ENCODE measurements at places on chromosomes 12 and 14.

DNA sequence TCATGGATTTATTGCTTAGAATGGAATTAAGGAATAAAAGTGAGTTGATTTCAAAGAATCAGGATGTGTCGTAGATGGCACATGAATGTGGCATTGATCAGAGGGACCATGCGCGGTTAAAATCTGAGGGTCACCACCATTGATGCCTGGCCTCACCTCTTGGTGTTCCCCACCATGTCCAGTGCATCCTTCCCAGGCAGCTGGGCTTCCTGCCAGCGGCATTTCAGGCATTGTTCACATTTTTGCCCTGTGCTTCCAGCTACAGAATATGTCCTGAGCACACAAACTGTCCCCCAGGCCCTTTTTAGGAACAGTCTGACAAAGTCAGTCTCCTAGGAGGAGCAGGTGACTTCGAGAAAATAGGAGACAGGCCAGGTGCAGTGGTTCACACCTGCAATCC, 42.0 kb upstream of the TSPAN9 start:
- DNase-seq = peak; percentile 32

- DNase-seq = no peak
Observed at GRCh38 chr14:105927096-105928060, 401.0 kb downstream of the TMEM121 start.

GRCh38 chr12:87756111-87756510, 273.1 kb downstream of the C12orf50 start:
- DNase-seq = peak; percentile 87

DNA sequence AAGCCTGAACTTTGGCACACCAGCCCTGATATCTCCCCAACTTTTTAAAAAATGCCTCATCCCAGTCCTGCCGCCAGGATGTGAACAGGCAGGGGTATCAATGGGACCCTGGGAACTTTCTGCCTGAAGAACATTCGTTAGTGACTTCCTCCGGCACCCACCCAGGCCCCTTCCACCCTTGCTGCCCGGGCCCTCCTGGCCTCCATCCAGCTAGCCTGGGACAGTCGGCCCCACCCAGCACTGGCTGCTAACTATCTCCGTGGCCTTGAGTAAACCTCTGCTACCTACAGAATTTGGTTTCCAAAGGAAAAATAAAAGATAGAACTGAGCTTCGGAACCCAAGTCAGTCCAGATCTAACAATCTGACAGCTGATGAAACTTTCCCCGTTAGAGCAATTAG, 14.3 kb downstream of the SCARB1 start:
- no peak for DNase-seq

- DNase-seq = no peak
Observed at GRCh38 chr12:3247629-3248161, 170.5 kb downstream of the TSPAN9 start.

- DNase-seq = peak; percentile 39
Observed at GRCh38 chr14:51095854-51096823, 1.2 kb upstream of the TRIM9 start.

DNA sequence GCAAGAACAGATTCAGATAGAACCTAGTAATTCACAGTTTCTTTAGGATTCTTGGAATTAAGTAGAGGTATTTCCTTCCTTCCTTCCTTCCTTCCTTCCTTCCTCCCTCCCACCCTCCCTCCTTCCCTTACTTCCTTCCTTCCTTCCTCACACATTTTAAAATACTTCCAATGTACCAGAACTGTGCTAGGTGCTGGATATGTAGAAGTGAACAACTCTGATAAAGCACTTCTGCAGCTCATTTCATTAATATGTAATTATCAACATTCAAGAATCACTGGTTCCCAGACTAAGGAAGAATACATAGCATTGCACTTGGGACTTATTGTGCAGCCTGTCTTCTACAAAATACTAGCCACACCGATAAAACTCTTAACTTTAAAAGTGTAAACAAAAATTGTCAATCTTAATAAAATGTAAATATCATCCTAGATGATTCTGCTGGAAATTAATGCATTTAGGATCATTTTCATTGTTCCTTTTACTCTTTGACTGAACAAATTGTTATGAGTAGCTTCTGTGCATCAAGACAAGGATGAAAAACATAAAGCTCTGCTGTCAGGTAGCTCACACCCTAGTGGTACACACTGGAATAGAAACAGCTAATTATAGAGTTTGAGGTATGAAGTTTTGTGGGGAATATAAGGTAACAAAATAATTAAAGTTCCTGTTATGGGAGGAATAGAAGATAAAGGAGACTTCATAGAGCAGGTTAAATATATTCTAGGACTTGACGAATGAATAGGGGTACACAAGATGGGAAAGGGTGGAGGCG, 99.9 kb upstream of the MYF6 start:
- DNase-seq = no peak

Measured in fibroblast of the aortic adventitia (primary cell).